Hematopoietic multipotent progenitor cell treated with erythropoietin and hydrocortisone succinate and interleukin-3 and kit ligand, for 15 days (in vitro differentiated cells): ENCODE measurements at places on chromosomes 7 and 10.

DNA sequence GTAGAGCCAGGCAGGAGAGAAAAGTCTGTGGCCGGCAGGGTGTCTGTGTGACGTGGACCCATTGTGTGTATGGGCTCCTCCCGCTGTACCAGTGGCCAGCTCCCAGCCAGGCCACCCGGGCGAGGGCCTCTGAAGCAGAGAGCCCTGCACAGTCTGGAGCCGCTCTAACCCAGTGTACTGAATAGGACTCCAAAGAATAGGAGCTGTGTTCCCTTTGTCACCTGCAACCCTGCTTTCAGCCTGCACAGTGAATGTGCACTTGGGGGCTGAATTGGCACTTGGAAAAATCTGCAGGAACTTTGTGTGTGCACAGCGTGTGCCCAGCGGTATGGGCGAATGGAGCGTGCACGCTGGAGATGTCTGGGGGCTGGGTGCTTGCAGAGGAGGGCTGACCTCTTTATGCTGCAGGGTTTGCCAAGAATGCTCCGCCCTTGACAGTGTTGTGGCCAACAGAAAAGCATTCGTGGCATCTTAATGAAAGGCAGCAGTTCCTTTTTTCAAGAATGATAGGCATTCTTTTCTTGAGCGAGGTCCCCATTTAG is 216.2 kb downstream of the AUTS2 start:
- no peak for DNase-seq

DNA sequence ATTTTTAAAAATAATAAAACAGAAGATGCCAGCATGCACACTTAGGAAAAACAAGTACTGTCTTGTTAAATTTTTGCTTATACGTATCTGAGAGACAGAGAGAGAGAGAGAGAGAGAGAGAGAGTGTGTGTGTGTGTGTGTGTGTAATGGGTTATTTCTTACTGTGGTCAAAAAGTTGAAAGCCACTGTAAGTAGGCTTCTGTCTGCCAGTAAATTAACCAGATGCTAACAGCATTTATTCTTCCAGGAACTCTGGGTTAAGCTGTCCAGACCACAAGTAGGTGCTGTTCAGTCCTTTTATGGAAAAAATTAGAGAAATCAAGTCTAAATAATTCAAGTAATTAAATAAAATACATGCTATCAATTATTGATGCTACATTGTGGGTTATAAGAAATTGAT is 39.7 kb downstream of the RNF32 start:
- DNase-seq = no peak

- DNase-seq = no peak
These were observed 7.0 kb downstream of the TAX1BP1 start for GRCh38 chr7:27746978-27747377.

GRCh38 chr7:8205537-8205936 is 56.4 kb downstream of the ICA1 start:
- no peak for DNase-seq
